Adipocyte (in vitro differentiated cells): ENCODE measurements at places on chromosomes 6 and 20.

DNA sequence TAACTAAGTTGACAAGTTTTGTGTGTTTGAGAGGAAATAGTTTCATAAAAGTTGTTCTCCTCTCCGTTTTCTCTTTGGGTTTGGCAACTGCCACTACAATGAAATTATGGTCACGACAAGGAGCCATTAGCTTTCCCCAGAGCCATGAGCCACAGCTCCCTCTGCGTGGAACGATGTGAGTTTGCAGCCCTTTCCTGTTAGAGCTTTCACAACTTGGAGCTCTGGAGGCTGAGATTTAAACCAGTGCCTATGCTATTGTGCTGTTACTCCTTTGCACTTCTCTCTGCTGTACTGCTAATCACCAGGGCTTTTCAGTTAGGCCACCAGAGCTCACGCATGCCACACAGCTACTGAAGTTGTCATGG lies 29.3 kb upstream of the TXNDC5 start:
- peak; percentile 33 for DNase-seq

DNA sequence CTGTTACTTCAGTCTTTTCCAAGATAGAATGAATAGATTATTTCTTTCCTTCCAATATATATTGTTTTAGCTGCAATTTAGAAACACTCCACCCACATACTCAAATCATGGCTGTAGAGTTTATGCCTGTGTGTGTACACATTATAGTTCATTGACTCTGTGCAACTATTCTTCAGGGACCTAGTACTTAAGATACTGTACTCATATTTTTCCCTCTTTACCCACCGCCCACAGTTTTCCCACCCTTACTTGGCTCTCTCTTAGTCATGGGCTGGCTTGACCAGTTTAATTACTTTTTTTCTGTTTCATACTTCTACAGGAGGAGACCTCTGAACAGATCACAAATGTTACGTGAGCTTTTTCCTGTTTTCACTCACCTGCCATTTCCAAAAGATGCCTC lies 30.4 kb downstream of the C6orf89 start:
- DNase-seq: peak; percentile 34

GRCh38 chr6:151067684-151068596 lies 171.8 kb upstream of the AKAP12 start:
- DNase-seq: peak; percentile 93

GRCh38 chr6:139903411-139904157 lies 529.1 kb upstream of the CITED2 start:
- DNase-seq: no peak

GRCh38 chr20:47304287-47304686 lies 52.2 kb downstream of the ZMYND8 start:
- DNase-seq: no peak

DNA sequence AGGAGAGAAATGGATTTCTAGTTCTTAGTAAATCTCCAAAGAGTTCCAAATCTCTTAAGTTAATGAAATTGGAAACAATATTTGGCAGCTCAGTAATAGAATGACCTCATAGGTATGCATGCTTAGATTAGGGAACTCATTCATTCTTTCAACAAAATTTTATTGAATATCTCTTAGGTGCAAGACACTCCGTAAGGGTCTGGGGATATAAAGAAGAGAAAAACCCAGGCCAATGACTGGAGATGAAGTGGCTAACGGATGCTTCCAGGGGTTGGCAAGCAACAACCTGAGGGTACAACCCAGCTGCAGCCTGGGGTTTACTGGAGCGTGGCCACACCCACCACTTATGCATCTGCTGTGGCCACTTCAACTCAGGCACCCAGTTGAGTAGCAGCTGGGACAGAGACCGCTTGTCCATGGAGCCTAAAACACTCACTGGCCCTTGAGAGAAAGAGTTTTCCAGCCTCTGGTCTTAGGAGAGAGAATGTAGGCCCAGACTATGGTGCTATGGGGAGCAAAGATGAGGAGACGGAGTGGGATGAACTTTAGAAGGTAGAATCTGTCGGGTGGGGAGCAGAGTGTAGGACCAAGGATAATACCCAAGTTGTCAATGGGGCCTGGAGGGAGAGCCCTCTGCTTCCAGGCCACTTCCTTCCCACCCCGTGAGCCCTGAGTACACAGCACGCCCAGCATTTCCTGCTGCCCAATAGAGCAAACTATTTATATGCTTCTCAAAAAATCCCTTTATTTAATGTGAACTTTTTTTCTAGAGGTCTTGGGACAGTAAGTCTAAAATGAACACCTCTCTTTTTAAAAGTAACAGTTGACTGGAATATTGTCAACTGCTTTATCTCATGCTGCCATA lies 46.8 kb upstream of the PXDC1 start:
- no peak for DNase-seq

GRCh38 chr6:37783025-37783855 lies 36.3 kb upstream of the ZFAND3 start:
- DNase-seq: peak; percentile 34

- DNase-seq: no peak
Measured at GRCh38 chr6:2385471-2385983, 140.1 kb upstream of the GMDS start.

DNA sequence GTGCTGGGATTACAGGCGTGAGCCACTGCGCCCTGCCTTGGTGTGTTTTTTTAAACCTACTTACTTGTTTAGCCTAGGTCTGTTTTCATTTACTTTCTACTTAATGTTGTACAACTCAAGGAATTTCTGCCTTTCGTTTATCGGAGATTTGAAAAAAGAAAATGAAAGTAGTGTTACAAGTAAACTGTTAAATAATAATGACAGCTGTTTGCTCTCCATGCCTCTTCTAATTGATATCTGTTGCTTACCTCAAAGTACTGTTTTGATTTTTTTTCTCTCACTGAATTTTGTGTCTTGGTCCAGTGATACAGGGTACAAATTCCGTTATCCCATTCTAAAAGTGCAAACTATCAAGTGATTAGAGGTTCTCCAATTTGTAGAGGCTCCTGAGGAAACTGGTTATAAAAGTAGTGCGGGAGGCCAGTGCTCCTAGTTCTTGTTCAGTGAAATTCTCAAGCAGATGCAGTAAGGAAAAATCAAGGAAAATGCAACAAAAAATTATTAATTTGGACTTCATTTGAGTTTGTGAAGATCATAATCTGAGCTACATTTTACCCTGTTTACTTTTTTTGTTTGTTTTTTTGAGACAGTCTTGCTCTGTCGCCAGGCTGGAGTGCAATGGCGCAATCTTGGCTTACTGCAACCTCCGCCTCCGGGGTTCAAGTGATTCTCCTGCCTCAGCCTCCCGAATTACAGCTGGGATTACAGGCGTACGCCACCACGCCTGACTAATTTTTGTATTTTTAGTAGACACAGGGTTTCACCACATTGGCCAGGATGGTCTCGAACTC lies 2.2 kb downstream of the UBR2 start:
- DNase-seq: peak; percentile 34

- peak; percentile 57 for DNase-seq
Measured at GRCh38 chr20:53739799-53740785, 146.5 kb upstream of the ZNF217 start.

- peak; percentile 83 for DNase-seq
Measured at GRCh38 chr6:13355043-13355945, 27.0 kb upstream of the TBC1D7 start.

DNA sequence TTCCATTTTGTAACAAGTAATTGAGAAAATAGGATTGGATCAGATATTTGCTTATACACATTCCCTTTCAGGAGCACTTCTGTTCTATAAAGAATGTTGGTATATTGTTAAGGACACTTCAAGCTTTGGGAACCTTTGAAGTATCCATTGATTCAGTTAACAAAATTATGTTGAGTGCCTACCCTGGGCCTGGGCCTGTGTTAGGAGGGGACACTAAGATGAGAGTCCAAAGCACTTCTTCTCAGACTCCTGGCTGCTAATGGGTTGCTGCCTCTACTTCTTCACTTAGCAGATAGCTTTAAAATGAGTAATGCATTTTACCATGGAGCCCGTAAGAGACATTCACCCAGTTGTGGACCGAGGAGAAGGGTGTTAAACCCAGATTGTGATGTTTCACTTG lies 40.3 kb downstream of the PTPN1 start:
- DNase-seq: no peak

- no peak for DNase-seq
Measured at GRCh38 chr6:51926125-51926524, 161.3 kb downstream of the PKHD1 start.

- no peak for DNase-seq
Measured at GRCh38 chr6:135187372-135187771, 6.3 kb downstream of the MYB start.

DNA sequence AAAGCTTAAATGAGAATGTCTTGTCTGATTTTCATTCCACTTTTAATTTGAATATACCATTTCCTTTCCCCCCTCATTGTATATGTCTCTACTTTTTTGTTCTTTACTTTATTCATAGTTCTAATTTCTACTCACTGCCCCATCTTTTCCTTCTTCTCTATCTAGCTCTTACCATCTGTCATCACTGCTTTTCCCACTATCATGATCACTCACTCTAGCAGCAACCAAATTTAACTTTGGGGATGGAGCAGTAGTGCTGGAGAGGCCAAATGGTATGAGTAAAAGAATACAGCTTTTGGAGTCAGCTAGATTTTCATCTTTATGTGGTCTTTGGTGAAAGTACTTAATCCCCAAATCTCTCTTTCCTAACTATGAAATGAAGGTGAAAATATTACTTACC lies 25.5 kb downstream of the QKI start:
- DNase-seq: no peak

DNA sequence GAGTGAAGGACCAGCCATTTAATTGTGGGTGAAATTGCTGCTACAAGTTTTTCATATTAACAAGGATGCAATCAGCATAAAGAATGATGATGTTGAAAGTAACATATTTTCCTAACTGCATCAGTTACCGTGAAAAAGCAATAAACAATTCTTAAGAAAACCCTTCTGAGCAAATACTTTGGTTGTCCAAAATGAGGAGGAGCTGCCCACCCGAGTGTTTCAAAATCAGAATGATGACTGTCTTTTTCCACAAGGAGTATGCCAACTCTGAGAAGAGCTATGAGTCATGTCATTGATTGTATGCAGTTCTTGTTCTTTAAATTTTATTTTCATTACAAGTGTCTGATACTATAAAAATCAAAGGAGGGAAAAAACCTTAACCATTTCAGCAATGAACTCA lies 470.5 kb downstream of the COL12A1 start:
- peak; percentile 97 for DNase-seq

DNA sequence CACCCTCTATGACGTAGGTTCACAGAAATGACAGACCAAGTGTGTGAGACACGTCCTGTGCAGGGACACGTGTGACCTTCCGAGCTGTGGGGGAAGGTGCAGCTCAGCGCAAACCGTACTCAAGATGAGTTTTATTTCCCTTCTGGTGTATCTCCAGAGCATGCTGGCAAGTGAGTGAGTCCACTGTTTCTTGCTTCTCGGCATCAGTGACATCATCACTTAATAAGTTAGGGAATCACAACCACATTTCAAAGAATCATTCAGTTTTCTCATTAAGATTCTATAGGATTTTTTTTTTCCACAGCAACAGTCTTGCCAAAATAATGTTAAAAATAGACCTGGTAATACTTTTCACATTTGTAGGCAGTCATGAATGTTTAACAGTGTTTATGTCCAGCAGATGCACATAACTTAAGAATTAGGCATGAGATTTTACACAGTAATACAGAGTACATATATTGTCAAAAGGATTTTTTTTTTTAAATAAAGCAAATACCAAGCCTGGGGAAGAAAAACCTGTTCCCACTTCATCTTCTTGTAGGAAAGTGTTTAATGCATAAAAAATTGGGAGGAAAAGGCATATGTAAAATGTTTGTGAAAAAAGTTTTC lies 417.8 kb downstream of the CDC5L start:
- DNase-seq: peak; percentile 45

GRCh38 chr6:156579564-156579963 lies 197.6 kb upstream of the ARID1B start:
- DNase-seq: no peak

DNA sequence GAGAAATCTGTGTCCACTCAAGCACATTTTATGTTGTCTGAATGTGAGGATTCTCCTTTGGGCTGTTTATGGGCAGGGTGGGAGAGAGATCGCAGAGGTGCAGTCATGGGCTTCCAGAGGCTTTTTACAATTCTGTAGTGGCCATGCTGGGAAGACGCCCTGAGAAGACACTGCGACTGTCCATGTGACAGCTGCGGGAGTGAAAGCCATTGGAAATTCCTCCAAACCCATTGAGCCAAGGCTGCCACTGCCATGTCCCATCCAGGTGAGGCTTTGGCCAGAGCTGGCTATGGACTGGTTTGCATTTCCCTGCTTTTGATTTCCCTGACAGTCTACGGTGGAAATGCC lies 216.9 kb upstream of the ECI2 start:
- no peak for DNase-seq

- DNase-seq: peak; percentile 18
Measured at GRCh38 chr6:106146852-106147351, 60.8 kb downstream of the PRDM1 start.

DNA sequence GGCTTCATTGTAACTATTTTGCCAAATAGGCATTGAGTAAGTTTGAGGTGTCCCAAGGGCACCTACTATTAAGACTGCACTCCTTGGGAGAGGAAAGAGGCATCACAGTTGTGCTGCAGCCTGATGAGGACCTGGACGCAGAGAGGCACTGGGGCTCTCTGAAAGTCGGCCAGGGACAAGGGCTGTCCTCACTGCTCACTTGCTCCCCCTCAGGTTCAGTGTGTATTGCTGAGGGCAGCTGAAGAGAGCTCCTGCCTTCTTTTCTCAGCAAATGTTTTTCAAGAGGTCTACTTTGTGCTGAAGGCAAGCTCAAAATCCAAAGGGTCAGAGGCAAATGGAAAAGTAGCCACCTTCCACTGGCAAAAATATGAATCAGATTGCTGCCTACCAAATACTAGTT lies 331.8 kb downstream of the RIMS1 start:
- DNase-seq: peak; percentile 49

DNA sequence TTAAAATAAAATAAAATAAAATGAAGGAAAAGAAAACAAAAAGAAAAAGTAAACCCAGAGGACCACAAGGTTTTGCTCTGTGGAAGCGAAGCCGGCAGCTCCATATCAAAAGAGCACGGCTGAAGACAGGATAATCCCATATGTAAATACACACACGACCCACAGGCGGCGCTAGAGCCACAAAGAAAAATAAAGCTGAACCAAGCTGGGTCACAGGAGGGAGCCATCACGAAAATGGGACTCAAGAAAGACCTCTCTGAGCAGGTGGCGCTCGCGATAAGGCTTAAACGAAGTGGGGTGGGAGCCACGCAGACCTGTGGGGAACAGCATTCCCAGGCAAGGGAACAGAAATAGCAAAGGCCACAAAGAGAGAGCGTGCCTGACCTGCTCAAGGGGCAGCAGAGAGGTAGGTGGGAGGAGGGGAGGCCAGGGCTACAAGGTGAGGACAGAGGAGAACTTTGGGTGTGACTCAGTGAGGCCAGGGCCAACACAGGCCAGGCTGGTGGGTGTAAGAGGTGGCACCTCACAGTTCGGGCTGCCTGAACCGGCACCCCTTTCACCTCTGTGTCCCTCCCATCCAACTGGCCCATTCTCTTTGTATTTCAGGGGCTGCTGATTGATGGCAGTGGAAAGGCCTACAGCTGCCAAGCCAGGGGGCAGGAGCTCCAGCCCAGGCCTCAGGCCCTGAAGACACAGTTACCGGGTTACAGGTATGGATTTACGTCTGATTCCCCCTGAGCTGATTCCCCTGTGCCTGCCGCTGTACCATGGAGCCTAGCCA lies 26.0 kb downstream of the PTGIS start:
- peak; percentile 90 for DNase-seq

GRCh38 chr6:129717277-129717676 lies 7.3 kb upstream of the ARHGAP18 start:
- peak; percentile 57 for DNase-seq

- DNase-seq: no peak
Measured at GRCh38 chr6:162154001-162154400, 573.6 kb downstream of the PRKN start.

GRCh38 chr6:150368762-150369161 lies at the start of gene IYD:
Gene IYD (plus strand): TSS chr6:150369012. CDS start chr6:150369032, 20 bp downstream.
- no peak for DNase-seq
